Posterior vena cava (tissue), 2 donors: ENCODE measurements at places on chromosomes 5 and 9. TPM values are rescaled to one million over a fixed set of nuclear protein-coding genes. Genes with fewer than 3 reads are reported as not detected.

GRCh38 chr5:116451905-116452450, 122.6 kb downstream of the SEMA6A start:
- no peak for DNase-seq

DNA sequence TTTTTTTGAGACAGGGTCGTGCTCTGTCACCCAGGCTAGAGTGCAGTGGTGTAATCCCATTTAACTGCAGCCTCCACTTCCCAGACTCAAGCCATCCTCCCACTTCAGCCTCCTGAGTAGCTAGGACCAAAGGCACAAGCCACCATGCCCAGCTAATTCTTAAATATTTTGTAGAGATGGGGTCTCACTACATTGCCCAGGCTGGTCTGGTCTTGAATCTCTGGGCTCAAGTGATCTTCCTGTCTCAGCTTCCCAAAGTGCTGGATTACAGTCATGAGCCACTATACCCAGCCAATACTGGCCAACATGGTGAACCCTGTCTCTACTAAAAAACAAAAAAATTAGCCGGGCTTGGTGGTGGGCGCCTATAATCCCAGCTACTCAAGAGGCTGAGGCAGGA, 6.8 kb downstream of the DCAF12 start:
- peak; percentile 13 for DNase-seq

GRCh38 chr5:71932131-71932654, 175.1 kb upstream of the MAP1B start:
- no peak for DNase-seq

DNA sequence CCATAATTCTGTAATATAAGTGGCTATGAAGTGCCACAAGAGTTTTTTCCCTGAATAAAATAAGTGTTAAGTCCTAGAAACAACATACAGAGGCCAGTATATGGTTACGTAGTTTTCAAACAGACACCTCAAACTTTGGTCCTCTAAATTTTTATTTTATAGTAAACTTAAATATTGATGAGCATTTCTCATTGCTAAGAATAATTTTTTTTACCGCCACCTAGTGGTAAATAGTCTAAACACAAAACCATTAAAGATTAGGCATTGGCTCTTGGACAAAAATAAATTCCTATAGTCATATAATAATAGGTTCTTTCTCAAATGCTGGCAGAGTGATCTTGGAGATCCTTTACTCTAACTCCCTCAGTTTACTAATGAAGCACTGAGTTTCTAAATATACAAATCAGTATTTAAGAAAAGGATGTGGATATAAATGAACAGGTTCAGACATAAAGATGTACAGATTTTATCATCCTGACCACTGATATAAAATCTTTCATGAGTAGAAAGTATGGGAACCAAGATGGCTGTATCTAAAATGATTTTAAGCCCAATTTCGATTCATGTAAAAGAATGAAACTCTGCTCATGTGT, 136.2 kb downstream of the FANCC start:
- DNase-seq, result no peak

DNA sequence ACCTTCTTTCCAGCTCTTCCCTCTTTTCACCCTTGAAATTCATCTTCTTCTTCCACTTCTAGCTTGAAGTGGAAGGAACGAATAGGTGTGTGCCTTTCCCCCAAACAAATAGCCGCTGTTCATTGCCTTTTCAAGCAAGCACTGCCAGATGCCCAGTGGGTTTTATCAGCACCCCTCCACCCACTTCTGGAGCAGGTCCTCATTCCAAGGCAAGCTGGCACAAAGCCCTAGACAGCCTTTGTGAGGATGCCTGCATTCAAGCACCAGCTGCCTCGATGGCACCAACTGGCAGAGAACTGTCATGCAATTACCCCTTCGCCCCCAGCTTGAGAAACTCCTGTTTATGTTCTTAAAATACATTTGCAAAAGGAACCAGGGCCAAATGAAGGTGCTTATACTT, 36.5 kb downstream of the SERINC5 start:
- DNase-seq, result no peak

GRCh38 chr9:125142560-125143376, 560 bp downstream of the SCAI start:
- no peak for DNase-seq

DNA sequence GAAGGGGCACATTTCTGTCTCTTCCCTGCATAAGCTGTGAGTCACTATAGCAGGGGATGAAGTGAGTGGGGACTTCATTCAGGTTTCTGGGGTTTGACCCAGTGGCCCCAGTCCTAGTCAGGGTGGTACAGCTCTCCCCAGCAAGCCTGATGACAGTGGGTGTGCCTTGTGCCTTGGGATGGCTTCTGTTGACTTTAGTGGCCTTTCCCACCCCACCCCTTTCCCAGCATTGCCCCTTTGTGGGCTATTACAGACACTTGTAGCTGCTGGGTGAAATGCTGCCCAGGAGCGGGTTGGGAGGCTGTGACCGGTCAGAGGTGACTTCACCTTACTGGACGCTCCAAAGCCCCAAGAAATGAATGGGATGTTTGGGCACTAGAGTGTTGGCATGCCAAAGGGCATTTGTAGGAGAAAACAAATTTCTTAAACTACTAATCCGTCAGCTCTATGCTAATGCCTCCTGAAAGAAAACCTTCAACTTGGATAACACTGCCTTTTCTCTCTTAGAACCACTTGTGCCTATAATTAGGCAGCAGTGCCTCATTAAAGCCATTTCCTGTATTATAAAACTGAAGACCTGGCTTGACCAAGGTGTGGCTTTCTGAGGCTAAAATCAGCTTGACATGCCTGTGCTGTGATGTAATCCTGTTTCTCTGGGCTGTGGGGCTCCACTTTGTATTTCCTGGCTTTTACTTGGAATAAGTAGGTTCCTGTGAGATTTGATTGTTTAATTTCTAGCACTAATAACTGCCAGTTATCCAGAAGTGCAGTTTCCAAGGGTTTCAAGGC, 119.0 kb upstream of the SLC25A48 start:
- DNase-seq, result no peak

- DNase-seq, result no peak
Observed at GRCh38 chr9:99732715-99733114, 89.0 kb upstream of the NR4A3 start.

- no peak for DNase-seq
Observed at GRCh38 chr9:128555180-128555721, 2.9 kb downstream of the SPTAN1 start.

- DNase-seq, result no peak
Observed at GRCh38 chr9:123097430-123098095, 64.1 kb downstream of the GPR21 start.

- DNase-seq, result no peak
Observed at GRCh38 chr9:127729522-127730256, 5.4 kb downstream of the TOR2A start.

DNA sequence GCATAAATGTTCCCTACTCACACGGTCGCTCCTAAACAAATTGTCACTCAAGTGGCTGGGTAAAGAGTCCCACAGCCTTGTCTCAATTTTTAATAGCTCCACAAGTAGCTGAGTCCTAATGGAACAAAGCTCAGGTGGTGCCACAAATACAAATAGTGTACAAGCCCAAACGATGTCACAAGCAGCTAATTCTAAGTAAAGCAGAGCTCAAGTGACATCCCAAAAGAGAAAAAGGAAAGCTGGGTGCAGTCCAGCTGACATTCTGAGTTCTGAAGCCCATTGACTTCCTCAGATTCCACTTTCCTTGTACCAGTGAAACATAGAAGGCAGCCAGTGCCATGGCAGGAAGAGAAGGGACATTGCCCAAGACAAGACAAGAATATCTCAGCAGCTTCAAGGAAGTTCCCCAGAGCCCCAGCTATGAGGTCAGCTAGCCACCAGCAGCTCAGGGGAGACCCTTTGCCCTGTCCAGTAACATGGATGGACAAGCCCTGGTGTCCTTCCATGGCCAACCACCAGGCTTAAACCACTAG, 231.2 kb upstream of the SGCD start:
- DNase-seq, result no peak

DNA sequence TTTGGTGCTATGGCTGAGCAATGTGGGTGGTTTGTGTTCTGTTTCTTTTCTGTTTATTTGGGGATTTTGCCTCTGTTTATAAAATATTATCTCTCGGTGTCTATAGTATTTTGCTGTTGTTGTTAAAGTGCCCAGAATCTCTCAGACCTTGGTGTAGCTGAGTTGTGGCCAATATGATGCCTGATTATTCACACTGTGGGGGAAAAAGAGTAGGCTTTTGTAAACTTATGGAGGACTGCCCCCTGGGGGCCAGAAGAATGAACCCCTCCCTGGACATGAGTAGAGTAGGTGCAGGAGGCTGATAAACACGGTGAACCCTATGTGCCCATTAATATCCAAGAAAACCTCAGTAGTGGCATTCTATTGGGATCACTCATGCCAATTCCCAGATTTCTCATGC, 49.0 kb upstream of the DPYSL3 start:
- peak; percentile 86 for DNase-seq

GRCh38 chr5:23139338-23140171, 286.4 kb upstream of the CDH12 start:
- no peak for DNase-seq

Gene FRRS1L
- total RNA-seq, result 0.97 TPM

Gene FAM174A
- total RNA-seq, result 14.5 TPM

Gene PCDHA3
- total RNA-seq, result 0.19 TPM

Gene PCDHA5
- 0.14 TPM for total RNA-seq
